ENCODE measurements at places on chromosomes 4 and X.

DNA sequence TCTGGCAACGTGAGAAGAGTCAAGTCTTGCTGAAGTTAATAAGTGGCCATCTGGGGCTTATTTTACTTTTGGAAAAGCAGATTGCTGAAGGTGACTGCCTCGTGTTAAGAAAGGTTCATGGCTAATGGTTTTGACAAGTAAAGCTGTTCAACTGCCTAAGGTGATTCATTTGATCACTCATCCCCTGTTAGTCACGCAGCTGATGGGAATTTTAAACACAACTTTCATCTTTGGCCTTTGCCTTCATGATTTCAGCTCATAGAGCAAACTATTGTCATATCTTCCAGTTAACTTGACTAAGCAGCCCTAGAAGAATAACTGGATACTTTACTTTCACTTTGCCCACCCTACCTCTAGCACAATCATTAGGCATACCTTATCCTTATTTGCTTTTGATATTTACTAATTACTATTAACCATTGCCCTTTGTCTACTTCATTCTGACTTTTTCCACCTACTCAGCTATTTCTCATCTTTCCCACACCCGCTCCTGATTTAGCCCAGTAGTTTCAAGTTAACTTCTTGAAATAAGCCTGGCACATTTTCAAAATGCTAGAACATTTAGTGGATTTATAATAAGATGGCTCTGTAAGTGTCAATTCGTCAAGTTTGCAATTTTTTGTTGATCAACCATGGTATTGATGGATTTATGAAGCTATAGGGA is 170.6 kb upstream of the S100G start:
- peak; percentile 24 for DNase-seq

- DNase-seq = no peak
Measured at GRCh38 chr4:133000012-133000411, 149.1 kb upstream of the PCDH10 start.

GRCh38 chr4:140533951-140534480 is 10.0 kb downstream of the ELMOD2 start:
- DNase-seq = no peak

- DNase-seq = peak; percentile 34
Measured at GRCh38 chr4:175971388-175972179, 94.1 kb upstream of the WDR17 start.

- no peak for DNase-seq
Measured at GRCh38 chr4:39873823-39874222, 103.9 kb downstream of the PDS5A start.
